GM04503 (cell line): ENCODE measurements at places on chromosomes 7 and 10.

DNA sequence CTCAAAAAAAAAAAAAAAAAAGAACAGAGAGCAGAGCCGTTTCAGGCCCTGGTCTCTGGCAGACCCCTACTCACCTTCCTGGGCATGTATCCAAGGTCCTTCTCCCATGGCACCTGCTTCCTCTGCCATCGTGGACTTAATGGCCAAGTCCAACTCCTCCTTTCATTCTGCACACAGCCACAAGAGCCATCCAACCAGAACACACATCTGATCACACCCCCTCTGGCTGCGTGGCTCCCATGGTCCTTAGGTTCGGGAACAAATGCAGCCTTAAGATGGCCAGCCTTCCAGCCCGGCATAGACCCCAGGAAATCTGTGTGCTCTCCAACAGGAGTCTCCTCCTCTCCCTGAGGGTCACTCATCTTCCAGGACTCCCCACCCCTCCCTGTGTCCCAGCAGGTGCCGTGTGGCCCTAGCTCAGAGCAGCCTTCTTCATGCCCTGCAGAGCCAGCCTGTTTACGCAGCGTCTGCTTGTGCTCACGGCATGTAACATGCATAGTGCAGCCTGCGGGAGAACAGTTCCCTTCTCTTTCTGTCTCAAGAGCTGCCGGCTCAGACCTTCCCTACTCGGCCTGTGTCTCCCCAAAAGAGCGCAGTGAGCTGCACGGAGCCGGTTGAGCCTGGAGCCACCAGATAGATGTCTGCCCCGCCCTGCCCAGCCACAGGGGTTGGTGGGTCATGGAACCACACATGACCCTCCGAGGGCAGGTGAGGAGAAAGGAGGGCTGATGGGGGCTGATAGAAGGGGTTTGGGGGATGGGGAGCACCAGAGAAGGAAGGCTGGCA lies 157.3 kb downstream of the NRF1 start:
- DNase-seq = no peak

DNA sequence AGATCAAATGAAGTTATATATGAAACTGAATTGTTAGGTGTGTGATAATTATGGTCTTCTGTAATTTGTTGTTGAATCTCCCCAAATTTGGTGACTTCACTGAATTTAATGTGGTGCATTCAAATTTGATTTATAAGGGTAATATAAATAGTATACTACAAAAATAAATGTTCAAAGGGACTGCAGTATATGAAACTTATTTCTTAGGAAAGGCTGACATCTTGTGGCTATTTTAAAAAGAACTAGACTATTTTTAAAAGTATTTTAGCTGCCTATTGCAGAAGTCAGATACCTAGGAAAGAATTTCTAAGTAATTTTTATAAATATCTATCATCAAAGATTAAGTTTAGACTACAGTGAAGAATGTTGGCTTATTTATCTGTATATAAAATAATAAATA lies 36.6 kb downstream of the ATRNL1 start:
- DNase-seq = no peak

- DNase-seq = no peak
Observed at GRCh38 chr7:47103498-47104205, 478.3 kb downstream of the TNS3 start.

DNA sequence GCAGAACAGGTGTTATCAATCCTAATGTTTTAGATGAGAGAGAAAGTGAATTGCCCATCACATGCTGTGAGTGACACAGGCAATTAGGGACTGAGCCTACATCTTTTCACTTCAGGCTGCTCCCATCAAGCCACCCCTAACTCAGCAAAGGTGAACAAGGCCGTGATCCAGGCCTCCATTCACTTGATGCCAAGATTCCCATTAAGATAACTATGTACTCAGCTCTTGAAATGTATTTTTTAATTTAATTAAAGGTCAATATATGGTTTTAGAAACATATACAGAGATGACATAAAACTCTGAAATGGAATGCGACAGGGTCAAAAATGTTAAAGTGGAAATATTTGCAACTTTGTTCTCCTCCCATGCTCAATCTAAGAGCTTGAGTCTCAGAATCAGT lies 27.9 kb upstream of the UBE2H start:
- no peak for DNase-seq

- no peak for DNase-seq
Observed at GRCh38 chr10:71608819-71609768, 110.5 kb downstream of the C10orf105 start.

DNA sequence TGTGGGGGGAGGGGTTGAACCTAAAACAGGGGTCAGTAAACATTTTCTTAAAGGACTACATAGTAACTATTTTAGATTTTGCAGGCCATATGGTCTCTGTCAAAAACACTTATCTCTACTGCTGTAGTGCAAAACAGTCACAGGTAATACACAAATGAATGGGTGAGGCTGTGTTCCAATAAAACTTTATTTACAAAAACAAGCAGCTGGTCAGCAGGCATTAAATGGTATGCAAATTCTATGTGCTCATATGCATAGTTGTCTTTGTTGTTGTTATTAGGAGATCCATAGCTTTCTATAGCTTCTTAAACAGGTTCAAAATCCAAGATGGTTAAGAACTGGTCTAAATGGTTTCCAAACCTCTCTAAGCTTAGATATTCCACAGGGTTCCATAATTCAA lies 302.6 kb downstream of the RNLS start:
- DNase-seq = no peak

GRCh38 chr7:47414342-47415317 lies 167.3 kb downstream of the TNS3 start:
- DNase-seq = no peak

DNA sequence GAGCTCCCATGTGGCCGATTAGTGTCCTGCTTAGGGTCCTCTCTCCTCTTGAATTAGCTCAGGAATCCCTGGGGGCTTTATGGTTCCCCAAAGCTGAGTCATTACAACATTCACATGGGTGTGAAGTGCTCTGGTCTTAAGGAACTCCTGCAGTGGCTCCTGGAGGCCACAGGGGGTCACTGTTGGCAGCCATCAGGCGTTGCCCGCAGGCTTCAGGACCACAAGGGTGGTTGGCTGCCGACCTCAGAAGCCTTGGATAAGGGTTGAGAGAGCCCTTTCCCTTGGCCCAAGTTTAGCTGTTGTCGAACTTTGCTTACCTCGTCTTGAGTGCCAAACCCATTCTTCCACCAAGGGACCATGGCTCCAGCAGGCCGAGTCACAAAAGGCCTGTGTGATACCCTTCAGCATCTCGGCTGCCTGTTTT lies 61.7 kb downstream of the SH2D4B start:
- no peak for DNase-seq

- no peak for DNase-seq
Observed at GRCh38 chr7:49091519-49091918, 167.2 kb downstream of the CDC14C start.

- no peak for DNase-seq
Observed at GRCh38 chr10:109055243-109055642, 868.1 kb downstream of the XPNPEP1 start.

- no peak for DNase-seq
Observed at GRCh38 chr10:96896884-96897589, 64.9 kb downstream of the LCOR start.

- no peak for DNase-seq
Observed at GRCh38 chr10:94186722-94187121, 176.0 kb downstream of the NOC3L start.

GRCh38 chr7:20305726-20306125 lies 25.0 kb upstream of the ITGB8 start:
- no peak for DNase-seq
